ENCODE measurements at places on chromosomes 16 and 17.

DNA sequence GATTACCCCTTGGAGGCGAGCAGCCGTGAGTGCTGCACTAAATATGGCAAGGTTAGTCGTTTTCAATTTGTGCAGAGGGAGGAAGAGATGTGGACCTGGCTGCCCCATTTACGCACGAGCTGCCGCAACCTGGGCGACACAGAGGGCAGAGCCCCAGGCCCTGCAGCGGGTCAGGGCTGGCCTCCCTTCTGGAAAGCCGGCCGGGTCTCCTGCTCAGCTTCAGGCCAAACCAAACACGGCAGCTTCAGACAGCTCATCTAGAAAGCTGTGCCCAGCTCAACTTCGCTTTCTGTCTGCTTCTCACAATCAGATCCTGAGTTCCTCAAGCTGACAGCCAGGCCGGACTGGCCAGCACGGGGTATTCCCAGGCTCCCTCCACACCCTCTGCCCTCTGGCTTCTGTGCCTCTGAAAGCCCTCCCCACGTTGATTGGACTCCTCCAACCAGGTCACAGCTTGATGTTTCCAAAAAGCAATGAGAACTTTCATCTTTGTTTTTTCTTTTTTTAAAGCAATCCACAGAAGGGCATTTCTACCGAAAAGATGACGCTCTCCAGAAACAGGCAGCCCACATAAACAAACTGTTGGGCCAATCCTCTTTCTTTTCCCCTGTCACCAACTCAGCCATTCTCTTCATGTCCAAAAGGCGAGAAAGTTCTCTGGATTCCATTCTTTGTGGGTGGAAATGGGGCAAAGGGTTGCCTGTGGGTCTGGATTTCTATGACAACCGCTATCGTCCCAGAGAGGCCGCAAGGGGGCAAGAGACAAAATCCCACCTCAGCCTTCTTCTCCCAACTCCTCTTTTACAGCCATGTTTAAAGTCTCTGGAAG, 189.0 kb downstream of the ZFHX3 start:
- peak; percentile 68 for DNase-seq

DNA sequence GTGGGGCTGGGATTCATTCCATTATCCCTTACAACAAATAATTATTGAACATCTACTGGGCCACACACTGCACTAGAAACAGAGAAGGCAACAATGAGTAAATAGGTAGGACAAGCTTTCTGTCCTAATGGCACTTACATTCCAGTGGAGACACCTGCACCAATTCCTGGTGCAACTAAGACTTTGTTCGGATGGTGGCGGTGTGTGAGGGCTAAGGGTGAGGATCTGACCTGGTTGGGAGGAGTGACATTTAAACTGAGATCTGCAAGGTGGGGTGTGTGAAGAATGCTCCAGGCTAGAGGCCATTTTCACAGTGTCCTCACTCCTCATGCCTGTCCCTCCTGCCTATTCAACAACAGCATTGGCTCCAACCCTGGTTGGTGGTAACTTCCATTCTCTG, 510.0 kb downstream of the XYLT1 start:
- no peak for DNase-seq

- no peak for DNase-seq
Measured at GRCh38 chr16:5979905-5980550, 882.4 kb upstream of the EEF2KMT start.

- DNase-seq, result no peak
Measured at GRCh38 chr16:80573700-80574120, 32.9 kb downstream of the DYNLRB2 start.

DNA sequence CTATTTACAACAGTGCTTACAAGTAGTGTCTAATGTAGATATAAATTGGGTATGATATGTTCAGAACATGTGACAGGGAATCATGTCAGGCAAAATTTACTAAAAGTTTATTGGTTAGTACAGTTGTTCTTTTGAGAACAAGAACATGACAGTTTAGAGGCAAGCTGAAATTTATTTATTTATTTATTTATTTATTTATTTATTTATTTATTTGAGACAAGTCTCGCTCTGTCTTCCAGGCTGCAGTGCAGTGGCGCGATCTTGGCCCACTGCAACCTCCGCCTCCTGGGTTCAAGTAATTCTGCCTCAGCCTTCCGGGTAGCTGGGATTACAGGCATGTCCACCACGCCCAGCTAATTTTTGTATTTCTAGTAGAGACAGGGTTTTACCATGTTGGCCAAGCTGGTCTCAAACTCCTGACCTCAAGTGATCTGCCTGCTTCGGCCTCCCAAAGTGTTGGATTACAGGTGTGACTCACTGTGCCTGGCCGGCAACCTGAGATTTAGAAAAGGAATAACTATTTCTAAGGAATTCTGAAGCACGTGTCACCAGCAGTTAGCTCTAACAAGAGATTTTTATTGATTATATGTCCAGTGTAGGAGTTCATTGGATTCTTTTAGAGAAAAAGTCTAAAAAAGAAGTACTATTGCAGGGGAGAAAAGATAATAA, 24.9 kb downstream of the MRTFB start:
- peak; percentile 17 for DNase-seq

DNA sequence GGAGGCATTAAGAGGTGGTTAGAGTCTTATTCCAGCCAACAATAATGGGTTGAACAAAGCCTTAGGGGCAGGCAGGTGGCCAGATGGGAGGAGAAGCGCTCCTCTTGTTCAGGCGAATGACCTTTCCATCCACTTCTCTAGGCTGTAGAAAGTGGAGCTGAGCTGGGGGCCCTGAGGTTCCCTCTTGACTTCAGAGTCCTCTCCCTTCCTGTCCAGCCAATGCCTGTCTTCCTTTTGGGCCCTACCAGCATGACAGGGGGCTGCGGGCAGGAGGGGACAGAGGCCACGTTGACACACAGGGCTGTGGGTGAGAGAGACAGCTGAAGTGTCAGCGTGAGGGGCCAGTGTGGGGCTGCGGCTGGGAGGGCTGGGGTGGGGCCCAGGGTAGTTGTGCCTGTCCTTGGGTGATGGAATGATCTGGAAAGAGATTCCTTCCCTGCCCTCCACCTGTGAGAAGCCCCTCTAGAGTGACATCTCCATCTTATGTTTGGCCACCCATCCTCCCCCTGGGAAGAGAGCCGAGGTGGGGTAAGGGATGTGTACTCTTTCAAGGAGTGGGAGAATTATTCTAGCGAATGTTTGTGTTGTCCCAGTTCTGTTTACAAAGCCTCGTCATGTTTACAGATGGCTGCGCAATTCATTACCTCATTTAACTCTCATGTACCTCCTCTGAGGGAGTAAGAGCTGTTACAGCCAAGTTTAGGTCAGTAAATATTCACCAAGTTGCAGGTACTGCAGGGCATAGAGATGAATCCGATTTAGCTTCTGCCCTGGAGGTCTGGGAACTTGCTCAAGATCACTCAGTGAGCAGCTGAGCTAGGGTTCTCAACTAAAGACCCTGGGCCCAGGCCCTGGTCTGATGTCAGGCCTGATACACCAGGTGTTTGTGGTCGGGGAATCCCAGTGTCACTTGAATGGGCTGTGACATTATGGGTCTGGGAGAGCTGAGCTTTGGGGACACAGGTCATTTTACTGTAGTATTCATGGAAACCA, 3.3 kb downstream of the ERBB2 start:
- no peak for DNase-seq

DNA sequence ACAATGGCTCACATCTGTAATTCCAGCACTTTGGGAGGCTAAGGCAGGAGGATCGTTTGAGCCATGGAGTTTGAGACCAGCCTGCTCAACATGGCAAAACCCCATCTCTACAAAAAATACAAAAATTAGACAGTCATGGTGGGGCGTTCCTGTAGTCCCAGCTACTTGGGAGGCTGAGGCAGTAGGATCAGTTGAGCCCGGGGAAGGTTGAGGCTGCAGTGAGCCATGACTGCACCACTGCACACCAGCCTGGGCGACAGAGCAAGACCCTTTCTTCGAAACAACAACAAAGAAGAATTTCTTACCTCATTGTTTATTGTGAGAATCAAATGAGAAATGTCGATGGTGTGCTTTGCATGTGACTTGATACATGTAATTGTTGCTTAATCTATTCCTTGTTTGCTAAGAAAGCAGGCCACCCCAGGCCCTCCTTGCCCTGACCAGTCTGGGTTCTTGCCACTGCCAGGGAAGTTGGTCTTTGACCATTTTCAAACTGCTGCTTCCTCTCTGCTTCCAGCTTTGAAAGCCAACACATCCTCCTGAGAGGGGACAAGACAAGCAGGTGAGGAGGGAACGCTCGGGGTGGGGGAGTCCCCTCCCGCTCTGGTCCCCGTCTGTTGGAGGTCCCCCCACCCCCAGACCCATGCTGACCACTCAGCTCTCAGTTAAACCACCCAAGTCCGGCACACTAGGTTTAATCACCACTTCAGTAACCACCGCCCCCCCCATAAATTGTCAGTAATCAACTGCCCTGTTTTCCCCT, 47.3 kb upstream of the CPNE2 start:
- DNase-seq, result no peak

GRCh38 chr16:47056688-47057629, 83.5 kb upstream of the DNAJA2 start:
- DNase-seq, result no peak

DNA sequence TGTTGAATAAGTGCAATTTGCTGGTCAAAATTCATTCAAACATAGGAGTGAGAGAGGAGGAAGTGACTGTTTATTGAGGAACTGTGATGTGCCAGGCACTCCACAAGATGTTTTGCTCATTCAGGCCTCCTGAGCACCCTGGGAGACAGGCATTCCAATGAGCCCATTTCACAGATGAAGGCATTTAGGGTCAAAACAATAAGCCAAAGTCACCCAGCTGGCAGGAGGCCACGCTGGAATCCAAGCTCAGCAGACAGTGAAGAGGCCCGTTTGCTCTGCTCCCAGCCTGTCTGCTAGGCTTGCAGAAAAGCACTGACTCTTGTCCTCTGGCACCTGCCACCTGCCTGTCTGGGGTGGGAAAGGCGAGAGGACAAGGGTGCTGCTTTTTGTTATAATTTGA, 10.1 kb upstream of the SLC25A39 start:
- no peak for DNase-seq

DNA sequence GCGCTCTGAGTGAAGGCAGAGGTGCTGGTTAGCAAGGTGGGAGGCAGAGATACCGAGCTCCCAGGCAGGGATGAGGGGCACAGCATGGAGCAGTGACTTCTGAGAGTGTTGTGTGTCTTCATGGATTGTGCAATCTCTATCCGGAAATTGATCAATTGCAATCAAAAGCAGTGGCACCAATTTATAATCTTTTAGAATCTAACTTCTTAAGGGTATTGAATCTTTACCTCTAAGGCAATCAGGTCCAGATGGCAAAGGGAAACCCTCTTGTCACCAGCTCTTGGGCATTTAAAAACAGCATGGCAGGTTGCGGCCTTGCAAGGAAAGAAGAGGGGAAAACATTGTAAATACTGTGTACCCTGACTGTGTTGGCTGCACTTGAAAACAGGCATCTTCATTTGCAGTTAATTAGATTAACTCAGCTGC, 58.0 kb upstream of the MRTFB start:
- DNase-seq, result no peak

DNA sequence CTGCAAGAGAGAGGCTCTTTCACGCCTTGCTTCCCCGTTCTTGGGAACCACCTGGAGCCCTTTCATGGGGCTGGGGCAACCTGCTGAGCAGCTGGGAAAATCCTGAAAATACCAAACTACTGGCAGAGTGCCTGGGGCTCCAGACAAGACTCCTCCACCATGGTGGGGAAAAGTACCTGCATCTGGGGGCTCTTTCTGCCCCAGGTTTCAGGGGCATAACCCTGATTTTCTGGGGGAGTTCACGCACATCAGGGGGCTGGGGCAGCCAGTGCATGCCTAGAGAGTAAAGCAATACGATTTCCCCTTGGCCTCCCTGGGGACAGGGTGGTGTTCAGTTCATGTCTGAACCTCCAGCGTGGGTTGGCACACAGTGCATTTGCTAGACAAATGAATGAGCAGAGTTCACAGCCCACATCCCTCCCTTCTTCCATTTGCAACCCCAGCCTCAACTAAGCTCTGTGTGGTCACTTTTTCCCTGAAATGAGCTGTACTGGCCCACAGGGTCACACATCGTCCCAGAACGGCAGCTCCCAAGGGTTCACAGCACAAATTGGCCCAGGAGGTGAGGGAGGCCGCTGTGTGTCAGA, 5.2 kb upstream of the CDC42EP4 start:
- DNase-seq, result peak; percentile 56

- no peak for DNase-seq
Measured at GRCh38 chr17:8862213-8863056, 5.0 kb downstream of the PIK3R6 start.

GRCh38 chr17:17812211-17813054, 24.4 kb downstream of the SREBF1 start:
- peak; percentile 70 for DNase-seq

- no peak for DNase-seq
Measured at GRCh38 chr16:3591436-3591803, 14.2 kb upstream of the NLRC3 start.

DNA sequence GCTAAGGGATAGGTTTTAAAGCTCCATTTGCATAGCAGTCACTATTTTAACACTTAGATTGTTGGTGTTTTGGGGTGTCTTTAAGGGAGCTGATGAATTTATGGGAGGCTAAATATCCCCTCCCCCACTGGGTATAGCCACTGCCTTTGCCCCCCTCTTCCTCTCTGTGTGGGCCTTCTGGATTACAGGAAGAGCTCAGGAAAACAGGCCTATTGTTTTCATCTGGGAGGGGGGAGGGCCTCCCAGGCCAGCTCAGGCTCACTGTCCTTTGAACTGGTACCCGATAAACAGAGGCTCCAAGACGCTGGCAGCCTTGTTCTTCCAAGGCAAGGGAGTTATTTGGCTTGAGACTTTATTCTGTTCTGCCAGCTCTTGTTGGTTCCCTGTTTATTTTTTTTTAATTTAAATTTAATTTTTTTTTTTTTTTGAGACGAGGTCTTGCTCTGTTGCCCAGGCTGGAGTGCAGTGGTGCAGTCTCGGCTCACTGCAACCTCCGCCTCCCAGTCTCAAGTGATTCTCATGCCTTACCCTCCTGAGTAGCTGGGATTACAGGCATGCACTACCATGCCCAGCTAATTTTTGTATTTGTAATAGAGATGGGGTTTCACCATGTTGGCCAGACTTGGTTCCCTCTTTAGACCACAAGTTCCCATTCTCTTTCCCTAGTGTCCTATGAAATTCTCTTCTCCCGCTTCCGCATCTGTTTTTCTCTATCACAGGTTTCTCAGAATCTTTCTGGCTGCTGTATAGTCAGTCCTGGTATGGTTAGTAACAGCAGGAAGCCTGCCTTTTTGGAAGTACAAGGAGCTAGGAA, 25.1 kb downstream of the MINK1 start:
- DNase-seq, result no peak

- DNase-seq, result peak; percentile 37
Measured at GRCh38 chr16:2082171-2082982, 34.6 kb downstream of the TSC2 start.

GRCh38 chr17:15657868-15658267, 26.2 kb downstream of the TRIM16 start:
- no peak for DNase-seq

- no peak for DNase-seq
Measured at GRCh38 chr17:47085736-47086135, 103.4 kb downstream of the CDC27 start.
